ENCODE measurements at places on chromosomes 6 and 20.

- peak; percentile 55 for DNase-seq
These were observed 868 bp downstream of the SAMD10 start for GRCh38 chr20:63978319-63979228.

GRCh38 chr6:142802124-142802523 lies 142.9 kb downstream of the HIVEP2 start:
- no peak for DNase-seq

DNA sequence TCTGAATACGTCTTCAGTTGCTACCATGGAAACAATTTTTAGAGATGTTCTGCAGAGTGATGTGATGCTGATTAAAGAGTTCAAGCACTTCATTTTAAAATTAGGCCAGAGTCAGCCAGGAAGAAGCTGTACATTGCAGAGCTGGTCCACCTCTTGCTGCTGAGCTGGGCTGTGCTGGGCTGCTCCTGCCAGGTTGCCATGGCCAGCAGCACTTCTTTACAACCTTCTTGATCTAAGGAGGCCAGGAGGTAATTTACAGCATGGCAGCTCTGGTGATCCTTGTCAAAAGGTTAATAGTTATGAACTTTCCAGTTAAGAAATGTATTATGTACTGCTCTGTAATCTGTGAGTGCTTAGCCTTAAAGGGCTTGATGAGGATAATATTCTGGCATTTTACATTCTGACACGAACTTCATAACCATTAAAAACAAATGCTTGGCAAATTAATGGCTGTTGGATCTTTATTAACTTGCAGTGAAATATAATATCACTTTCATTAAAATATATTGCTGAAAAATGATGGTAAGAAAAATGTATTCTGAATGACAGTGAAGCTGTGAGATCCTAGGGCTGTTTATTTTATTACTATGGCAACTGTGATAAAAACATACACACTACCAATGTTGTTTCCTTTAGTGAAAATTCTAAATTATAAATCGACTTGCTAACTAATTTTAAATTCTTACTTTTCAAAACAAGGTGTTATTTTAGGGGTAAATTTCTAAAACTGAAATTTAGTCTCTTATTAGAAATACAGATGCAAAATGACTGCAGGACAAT lies 259.7 kb downstream of the RFPL4B start:
- DNase-seq = no peak

- DNase-seq = no peak
These were observed 253.0 kb downstream of the ARID1B start for GRCh38 chr6:157029980-157030690.
